ENCODE measurements at places on chromosomes 1 and 21. TPM values are rescaled to one million over a fixed set of nuclear protein-coding genes. Genes with fewer than 3 reads are reported as not detected.

DNA sequence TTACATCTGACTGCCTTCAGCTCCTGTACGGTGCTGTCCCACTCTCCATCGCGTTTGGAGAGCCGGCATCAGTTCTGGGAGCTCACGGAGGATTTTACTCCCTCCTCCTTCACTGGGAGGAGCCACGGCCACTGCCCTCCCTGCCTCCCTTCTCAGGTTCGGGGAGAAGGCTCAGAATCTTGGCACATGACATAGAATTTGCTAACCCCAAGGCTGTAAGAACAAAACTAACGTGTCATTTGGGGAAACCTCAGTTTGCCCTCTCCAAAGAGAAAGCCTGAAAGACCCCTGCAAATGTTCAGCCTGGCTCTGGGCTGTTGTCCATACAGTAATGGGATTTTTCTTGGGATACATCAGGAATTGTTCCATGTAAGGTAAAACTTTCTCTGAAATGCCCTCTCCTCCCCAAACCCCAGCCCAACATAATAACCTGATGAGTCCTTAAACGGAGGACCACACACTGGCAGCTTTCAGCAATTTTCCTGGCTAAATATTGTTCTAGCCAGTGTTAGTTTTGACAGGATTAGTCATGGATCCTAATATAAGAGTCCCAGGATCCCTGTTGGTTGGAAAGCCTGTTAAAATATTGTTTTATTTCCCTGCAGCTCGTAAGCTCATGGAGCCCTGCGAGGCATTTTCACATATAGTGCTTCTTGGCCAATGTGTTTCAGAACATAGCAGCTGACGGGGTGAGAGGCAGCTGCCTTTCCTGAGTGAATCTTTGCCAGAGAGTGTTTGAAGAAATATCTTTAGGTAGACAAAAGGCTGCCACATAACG lies 98.8 kb downstream of the RHOU start:
- H3K36me3 ChIP-seq: no peaks in the 10 kb centered on the region
- no peaks in the 10 kb centered on the region for H3K27me3 ChIP-seq
- DNase-seq: no peak

- H3K27ac ChIP-seq: peak overlapping the region; percentile 87
- no peaks in the 10 kb centered on the region for H3K36me3 ChIP-seq
- no peaks in the 10 kb centered on the region for H3K27me3 ChIP-seq
- peaks cover 11% of the 10 kb centered on the region for H3K4me1 ChIP-seq
- DNase-seq: peak; percentile 56
Measured at GRCh38 chr21:33587792-33588484, 546 bp downstream of the DONSON start.

Gene LGALS8
- total RNA-seq: 72.3 TPM

Gene PCAT6
- 0.71 TPM for total RNA-seq

- H3K4me1 ChIP-seq: peaks cover 18% of the 10 kb centered on the region
- H3K27ac ChIP-seq: no peak overlapping the region
- no peaks in the 10 kb centered on the region for H3K36me3 ChIP-seq
- no peak for DNase-seq
Measured at GRCh38 chr21:33645730-33646129, 3.4 kb downstream of the ITSN1 start.

Gene SLAMF7
- 7.9 TPM for total RNA-seq

Gene VPS13D
- 81.7 TPM for total RNA-seq

- H3K27me3 ChIP-seq: no peaks in the 10 kb centered on the region
- no peaks in the 10 kb centered on the region for H3K36me3 ChIP-seq
- no peak for DNase-seq
- no peak overlapping the region for H3K4me3 ChIP-seq
Measured at GRCh38 chr21:32907521-32907920, 118.2 kb upstream of the OLIG2 start.

- H3K27ac ChIP-seq: peak overlapping the region; percentile 88
- peaks cover 9% of the 10 kb centered on the region for H3K36me3 ChIP-seq
- peaks cover 45% of the 10 kb centered on the region for H3K4me1 ChIP-seq
- H3K4me3 ChIP-seq: peak overlapping the region; percentile 94
Measured at GRCh38 chr1:205813755-205814058, 709 bp upstream of the SLC41A1 start.

GRCh38 chr1:109621379-109622136 lies 1.9 kb downstream of the AMPD2 start:
- DNase-seq: no peak
- peaks cover 6% of the 10 kb centered on the region for H3K36me3 ChIP-seq
- peak overlapping the region; percentile 85 for H3K4me3 ChIP-seq
- no peaks in the 10 kb centered on the region for H3K27me3 ChIP-seq
- H3K4me1 ChIP-seq: peaks cover 61% of the 10 kb centered on the region

Gene NCF2
- 211 TPM for total RNA-seq

DNA sequence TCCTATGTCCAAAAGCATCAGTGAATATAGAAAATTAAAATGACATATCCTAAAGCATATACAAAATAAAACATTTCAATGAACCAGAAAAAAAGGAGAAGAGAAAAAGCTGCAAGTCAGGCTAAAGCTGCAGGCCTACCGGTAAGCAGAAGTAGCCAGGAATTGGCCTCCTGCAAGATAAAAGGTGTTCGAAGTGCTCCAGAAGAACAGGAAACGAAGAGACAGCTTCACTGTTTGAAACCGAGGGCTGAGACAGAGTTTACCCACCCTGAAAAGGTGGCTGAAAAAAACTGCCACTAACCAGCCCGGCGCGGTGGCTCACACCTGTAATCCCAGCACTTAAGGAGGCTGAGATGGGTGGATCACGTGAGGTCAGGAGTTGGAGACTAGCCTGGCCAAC lies 37.4 kb downstream of the NSL1 start:
- no peak for DNase-seq
- no peaks in the 10 kb centered on the region for H3K27me3 ChIP-seq
- no peak overlapping the region for H3K4me3 ChIP-seq
- H3K4me1 ChIP-seq: peaks cover 49% of the 10 kb centered on the region

GRCh38 chr1:8031176-8031785 lies 5.2 kb upstream of the ERRFI1 start:
- no peak for DNase-seq
- H3K4me3 ChIP-seq: no peak overlapping the region
- peaks cover 36% of the 10 kb centered on the region for H3K4me1 ChIP-seq
- no peak overlapping the region for H3K27ac ChIP-seq

DNA sequence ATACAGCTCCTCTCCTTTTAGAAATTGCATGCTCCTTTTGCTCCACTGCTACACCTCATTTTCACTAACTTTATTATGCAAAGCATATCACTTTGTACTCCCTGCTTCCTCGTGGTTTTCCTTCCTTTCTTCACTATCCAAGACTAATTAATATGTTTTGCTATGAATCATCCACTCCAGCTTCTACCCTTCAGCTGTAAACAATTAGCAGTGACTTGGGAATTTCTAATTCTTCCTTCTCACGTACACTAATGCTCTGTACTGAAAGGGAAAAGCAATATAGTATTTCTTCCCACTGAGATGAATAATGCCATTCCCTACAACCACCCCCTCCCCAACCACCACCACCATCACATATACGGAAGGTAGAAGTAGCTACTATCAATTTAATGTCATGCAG lies 1917.0 kb downstream of the MRPL39 start:
- H3K27ac ChIP-seq: no peak overlapping the region
- H3K27me3 ChIP-seq: no peaks in the 10 kb centered on the region
- no peak for DNase-seq

- H3K4me3 ChIP-seq: no peak overlapping the region
- no peak overlapping the region for H3K27ac ChIP-seq
- no peak for DNase-seq
- no peaks in the 10 kb centered on the region for H3K36me3 ChIP-seq
- H3K4me1 ChIP-seq: no peaks in the 10 kb centered on the region
Measured at GRCh38 chr1:173275496-173275895, 68.4 kb upstream of the TNFSF4 start.

Gene ZNF648
- not detected for total RNA-seq

Gene ADORA3
- total RNA-seq: 10.3 TPM

Gene DIPK1A
- total RNA-seq: 5.6 TPM

DNA sequence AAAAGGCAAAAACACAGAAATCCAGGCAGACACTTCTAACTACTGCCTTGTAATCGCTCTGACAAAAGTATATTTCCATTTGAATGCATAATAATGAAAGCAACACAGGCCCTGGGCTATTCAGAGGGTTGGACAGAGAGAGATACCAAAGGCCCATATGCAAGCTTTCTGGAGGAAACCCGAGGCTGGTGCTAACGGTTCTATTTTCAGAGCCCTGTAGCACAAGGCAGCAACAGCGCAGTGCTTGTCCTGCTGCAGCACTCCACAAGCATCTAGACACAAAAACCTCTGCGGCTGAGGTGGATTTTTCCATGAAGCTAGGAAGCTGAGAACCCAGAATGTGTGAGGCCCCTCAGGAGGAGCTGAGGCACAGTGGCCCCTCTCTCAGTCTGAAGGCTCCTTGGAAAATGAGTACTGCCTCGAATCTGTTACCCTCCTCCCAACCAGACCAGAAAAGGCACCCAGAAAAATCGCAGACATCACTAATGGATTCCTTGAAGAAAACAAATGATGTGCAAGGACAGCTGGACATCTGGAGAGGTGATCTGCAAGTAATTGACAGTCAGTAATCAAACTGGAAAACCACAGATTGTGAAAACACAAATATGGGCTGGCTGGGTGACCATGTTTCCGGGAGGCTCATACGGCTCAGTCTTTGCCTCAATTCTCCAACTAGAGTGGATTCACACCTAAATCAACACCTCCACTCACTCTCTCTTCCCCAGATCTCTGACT lies 54.0 kb downstream of the COLGALT2 start:
- H3K4me1 ChIP-seq: no peaks in the 10 kb centered on the region
- DNase-seq: no peak

DNA sequence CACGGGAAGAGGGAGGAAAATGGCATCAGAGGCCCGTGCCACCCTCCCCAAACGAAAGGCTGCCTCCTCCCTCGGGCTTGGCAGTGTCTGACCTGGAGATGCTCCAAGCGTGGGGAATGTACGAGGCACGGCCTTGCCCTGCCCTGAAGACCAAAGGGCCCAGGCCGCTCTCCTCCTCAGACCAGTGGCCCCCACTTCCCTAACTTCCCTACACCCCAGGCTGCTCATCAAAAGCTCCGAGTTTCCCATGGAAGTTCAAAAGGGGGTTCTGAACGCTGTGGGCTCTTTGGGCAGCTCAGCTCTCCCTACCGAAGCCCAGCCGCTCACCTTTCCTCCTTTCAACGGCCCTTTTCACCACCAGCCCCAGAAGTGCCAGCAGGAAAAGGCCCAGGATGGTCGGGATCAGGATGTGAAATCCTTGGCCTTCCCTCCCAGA lies 11.8 kb downstream of the FCMR start:
- peaks cover 23% of the 10 kb centered on the region for H3K4me1 ChIP-seq
- H3K27ac ChIP-seq: peak overlapping the region; percentile 75
- DNase-seq: no peak
- H3K36me3 ChIP-seq: no peaks in the 10 kb centered on the region
- peak overlapping the region; percentile 55 for H3K4me3 ChIP-seq
- H3K27me3 ChIP-seq: no peaks in the 10 kb centered on the region

- no peak overlapping the region for H3K4me3 ChIP-seq
- no peaks in the 10 kb centered on the region for H3K4me1 ChIP-seq
- H3K36me3 ChIP-seq: no peaks in the 10 kb centered on the region
- no peaks in the 10 kb centered on the region for H3K27me3 ChIP-seq
- DNase-seq: no peak
- no peak overlapping the region for H3K27ac ChIP-seq
Measured at GRCh38 chr1:175376194-175376593, 183.6 kb upstream of the KIAA0040 start.

Gene TLR5
- total RNA-seq: 26.6 TPM

- H3K27ac ChIP-seq: no peak overlapping the region
- DNase-seq: no peak
- H3K27me3 ChIP-seq: peaks cover 6% of the 10 kb centered on the region
- H3K4me1 ChIP-seq: no peaks in the 10 kb centered on the region
- no peaks in the 10 kb centered on the region for H3K36me3 ChIP-seq
- no peak overlapping the region for H3K4me3 ChIP-seq
Measured at GRCh38 chr21:35603494-35603893, 456.8 kb downstream of the SETD4 start.

Gene TCP10L
- total RNA-seq: 0.71 TPM

GRCh38 chr1:50651476-50652263 lies 228.4 kb upstream of the DMRTA2 start:
- no peak overlapping the region for H3K4me3 ChIP-seq
- no peaks in the 10 kb centered on the region for H3K36me3 ChIP-seq
- no peak for DNase-seq
- no peaks in the 10 kb centered on the region for H3K27me3 ChIP-seq
- H3K4me1 ChIP-seq: no peaks in the 10 kb centered on the region

DNA sequence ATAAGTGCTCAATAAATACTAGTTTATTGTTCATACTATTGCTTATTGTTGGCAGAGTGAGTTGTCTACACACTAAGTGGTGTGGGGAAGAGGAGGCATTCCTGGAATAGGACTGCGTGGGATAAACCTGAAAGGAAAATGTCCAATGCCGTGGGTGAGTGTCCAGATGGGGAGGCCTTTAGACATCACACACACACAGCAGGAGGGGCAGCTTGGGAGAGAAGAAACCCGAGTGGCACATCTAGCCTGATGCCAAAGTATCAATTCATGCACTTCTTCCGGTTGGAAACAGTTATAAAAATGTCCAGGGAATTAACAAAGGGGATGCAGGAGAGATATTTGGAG lies 27.3 kb downstream of the CCN1 start:
- H3K4me1 ChIP-seq: peaks cover 20% of the 10 kb centered on the region
- H3K4me3 ChIP-seq: no peak overlapping the region
- no peaks in the 10 kb centered on the region for H3K27me3 ChIP-seq
- H3K27ac ChIP-seq: no peak overlapping the region
- no peaks in the 10 kb centered on the region for H3K36me3 ChIP-seq

- no peak for DNase-seq
- H3K27me3 ChIP-seq: no peaks in the 10 kb centered on the region
- no peak overlapping the region for H3K27ac ChIP-seq
- no peaks in the 10 kb centered on the region for H3K36me3 ChIP-seq
- no peak overlapping the region for H3K4me3 ChIP-seq
Measured at GRCh38 chr1:172720339-172720738, 61.4 kb downstream of the FASLG start.

DNA sequence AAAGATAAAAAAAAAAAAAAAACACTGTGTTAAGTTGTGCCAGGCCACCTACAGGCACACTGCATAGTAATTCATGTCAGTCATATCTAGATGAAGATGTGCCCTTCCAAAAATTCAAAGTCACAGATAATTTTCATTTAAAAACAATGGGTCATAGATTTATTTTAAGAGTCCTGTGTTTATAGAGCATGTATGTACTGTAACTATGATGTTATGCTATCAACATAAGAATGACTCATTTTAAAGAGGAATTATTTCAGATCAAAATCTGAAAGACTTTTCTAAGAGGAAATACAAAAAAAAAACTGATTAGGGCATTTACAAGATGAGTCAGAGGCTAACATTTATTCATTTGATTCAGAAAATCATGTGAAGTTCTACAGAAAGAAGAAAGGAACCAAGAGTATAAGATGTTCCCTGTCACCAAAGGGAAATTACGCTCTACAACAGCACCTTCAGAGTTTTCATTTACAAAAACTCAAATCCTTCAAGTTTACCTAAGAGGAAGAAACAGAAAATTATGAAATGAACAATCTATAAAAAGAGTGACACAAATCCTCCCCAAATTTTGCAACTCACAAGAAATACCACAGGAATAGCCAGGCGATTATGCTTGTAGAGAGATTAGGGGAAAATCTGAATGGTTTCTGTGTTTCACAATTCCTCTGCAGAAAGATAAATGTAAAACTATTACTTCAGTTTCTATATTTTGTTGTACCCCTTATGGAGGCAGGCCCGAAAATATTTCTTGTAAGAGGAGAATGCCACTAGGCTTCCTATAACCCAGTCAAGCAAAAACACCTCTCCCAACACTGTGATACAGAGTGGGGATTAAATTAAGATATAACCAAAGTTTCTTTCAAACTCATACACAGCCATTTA lies 13.8 kb downstream of the TP53BP2 start:
- DNase-seq: no peak
- no peaks in the 10 kb centered on the region for H3K36me3 ChIP-seq
- H3K27me3 ChIP-seq: no peaks in the 10 kb centered on the region
- no peak overlapping the region for H3K4me3 ChIP-seq

GRCh38 chr1:87511449-87511848 lies 182.8 kb downstream of the LMO4 start:
- H3K4me3 ChIP-seq: no peak overlapping the region
- H3K27me3 ChIP-seq: no peaks in the 10 kb centered on the region
- no peak for DNase-seq
- H3K4me1 ChIP-seq: no peaks in the 10 kb centered on the region

Measured in lower lobe of right lung (tissue), 2 donors.